Stimulated activated CD4-positive, alpha-beta T cell treated with anti-CD3 and anti-CD28 coated beads, Interleukin-1b, Interleukin-23, amount 100 ng/mL, for 1 hour (primary cell): ENCODE measurements at places on chromosomes 5 and 9.

DNA sequence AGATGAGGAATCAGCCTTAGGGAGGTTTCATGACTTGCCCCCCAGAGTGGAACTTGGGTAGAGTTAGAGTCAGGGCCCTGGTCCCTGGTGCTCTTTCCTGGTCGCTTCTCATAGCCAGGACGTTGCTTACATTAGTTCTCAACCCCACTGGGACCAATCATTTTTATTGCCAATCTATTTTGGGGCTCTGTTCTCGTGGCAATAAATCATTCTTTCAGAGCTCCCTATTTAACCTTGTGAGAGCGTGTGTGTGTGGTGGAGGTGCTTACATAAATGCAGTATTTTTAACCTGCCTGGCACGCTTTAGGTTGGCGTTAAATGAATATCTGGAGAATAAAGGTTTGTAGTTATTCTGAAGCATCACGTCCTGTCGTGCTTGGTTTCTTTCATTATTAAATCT lies 4.1 kb downstream of the TRIO start:
- DNase-seq: no peak

GRCh38 chr5:95382801-95383200 lies 8.4 kb upstream of the FAM81B start:
- DNase-seq: no peak

DNA sequence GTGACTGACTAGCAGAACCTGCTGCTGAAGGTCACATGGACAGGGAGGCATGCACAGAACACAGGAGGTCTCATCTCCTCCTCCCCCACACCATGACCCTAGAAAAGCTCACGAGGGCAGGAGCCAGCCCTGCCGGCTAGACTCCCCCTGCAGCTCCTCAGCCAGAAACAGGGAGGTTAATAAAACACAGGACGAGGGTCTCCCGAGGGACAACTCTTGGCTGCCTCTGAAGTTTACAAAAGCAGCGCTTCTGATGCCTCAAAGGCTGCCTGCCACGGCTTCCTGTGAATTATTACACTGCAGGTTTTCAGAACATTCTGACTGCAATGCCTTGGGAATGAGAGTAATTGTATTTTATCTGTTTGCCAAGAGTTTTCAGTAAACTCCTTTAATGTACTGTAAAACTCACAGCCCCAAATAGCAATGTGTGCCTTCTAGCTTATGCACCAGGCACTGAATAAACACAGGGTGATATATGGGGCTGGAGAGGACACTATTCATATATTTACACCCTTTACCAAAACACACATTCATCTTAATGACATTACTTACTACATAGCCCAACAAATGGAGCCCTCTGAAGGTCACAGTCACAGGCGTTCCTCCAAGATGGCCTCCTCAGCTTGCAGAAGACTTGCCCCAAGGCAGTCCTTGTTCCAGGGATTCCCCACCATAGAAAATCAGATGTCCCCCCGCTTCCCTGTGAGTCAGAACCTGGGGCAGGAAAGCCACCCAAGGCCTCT lies 83.7 kb downstream of the C5orf15 start:
- no peak for DNase-seq

GRCh38 chr5:23071682-23072081 lies 218.5 kb upstream of the CDH12 start:
- no peak for DNase-seq

DNA sequence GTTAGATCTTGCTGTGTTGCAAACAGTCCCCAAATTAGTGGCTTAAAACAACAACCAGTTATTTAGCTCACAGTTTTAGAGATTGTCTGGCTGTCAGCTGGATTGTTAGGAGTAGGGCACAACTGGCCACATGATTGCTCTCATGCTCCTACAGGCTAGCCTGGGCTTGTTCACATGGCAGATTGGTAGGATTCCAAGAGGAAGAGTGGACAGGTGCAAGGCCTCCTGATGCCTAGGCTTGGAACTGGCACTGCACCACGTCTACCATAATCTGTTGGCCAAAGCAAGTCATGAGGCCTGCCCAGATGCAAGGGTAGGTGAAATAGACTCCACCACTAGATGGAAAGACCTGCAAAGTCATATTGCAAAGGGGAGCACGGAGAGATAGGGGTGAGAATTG lies 76.4 kb downstream of the ACER2 start:
- no peak for DNase-seq

DNA sequence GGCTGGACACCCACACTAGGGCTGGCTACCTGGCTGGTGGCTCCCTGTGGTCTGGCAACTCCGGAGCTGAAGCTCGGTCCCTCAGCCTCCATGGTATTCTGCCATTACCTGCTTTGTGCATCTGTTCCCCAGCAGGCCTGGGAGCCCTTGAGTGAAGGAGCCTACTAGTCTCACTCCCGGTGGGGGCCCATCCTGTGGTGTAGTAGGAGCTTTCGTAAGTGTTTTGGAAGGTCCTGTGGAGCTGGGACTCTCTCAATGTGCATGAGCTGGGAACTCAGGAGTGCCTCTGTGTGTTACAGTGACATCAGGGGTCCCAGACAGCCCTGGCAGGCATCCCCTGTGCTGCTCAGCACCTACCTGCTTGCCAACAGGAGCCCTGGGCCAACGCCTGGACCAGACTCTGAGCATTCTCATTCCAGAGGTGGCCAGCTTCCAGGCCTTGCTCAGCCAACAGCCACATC lies 267.1 kb downstream of the GADD45G start:
- no peak for DNase-seq

DNA sequence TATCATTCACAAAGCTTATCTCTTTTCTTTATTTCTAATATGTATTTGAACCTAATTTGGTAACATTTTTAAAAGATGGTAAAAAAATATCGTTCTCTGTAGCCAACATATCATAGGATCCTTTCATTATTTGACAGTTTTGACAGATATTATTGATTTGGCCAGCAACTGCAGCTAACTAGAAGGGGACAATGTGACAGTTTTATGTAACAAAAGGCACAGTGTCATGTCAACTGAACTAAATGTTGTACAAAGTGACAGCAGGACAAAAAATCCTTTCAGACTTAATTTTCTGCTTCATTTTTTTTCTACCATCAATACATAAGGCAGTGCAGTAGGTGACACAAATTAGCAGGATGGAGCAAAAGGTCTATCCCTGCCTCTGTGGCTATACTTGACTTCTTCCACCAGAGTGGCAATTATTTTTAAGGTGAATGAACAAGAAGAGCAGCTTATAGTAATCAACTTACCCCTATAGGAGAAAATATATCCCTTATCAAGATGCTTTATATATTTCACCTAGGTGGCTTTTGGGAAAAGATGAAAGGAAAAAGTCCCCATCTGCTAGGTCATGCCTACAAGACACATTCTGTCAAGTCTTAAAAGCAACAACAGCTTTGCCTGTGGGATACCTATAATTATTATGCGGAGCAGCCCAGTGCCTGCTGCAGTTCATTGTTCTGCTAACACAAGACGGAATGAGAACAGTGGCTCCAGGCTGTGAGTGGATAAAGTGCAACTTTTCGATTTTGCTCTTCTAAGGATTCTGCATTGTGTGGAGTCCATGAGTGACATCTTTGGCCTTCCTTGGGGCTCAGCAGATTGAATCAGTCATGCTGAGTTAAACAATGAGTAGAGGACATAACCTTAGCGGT lies 694.9 kb downstream of the ISL1 start:
- DNase-seq: no peak

GRCh38 chr5:117177302-117177701 lies 602.7 kb upstream of the SEMA6A start:
- no peak for DNase-seq

- no peak for DNase-seq
Observed at GRCh38 chr9:123834889-123835562, 94.9 kb downstream of the DENND1A start.

- no peak for DNase-seq
Observed at GRCh38 chr5:94248175-94248875, 370.1 kb downstream of the KIAA0825 start.

DNA sequence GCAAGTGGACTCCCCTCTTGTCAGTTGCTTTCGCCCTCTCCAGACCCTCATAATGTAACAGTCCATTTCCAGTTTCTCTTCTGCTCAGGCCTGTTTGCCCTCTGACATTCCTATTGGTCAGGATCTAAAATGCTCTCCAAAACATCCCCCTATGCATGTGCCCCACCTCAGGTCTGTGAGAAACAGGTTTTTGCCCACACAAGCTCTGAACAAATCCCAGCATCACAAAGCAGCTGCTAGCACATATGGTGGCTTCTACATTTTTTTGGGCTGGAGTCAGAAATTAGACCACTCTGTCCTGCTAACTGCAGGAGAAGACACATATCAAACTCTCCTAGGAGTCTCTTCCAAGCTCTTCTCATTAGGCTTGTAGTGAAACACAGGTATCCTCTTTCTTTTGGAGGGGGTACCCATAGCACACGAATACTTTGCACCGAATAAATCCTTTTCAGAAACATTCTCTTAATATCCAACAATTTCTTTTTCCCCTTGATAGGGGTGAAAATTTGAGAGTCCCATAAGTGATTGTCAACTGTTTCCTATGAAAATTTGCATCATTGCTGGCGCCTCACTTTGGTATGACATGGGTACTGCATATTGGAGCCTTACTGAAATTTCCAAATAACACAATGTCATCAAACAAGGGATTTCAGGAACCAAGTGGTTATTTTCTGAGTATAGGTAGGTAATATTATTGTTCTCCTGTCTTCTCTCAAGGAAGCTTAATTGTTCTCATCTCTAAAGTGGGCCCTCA lies 19.3 kb upstream of the HSPA9 start:
- DNase-seq: no peak
